ENCODE measurements at places on chromosomes 3 and 15.
A peak's percentile ranks its signal among the peaks of the same experiment; 100 is the strongest.

GRCh38 chr3:124584552-124585391, 145.5 kb upstream of the UMPS start:
- DNase-seq = peak; percentile 27

DNA sequence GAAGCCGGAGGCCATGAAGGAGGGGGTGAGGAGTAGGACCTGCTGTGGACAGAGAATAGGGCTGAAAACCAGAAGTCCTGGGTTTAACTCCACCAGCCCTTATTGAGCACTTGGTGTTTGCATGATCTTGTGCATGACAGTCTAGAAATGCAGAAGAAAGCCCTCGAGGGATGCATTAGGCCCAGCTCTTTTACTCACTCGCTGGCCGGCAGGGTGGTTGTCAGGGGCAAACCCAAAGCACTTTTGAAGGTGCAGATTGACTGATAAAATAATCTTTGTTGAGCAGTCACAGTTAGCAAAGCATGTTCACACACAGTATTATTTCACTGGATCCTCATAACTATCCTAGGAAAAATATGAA, 55.3 kb downstream of the CORO2B start:
- DNase-seq = no peak

DNA sequence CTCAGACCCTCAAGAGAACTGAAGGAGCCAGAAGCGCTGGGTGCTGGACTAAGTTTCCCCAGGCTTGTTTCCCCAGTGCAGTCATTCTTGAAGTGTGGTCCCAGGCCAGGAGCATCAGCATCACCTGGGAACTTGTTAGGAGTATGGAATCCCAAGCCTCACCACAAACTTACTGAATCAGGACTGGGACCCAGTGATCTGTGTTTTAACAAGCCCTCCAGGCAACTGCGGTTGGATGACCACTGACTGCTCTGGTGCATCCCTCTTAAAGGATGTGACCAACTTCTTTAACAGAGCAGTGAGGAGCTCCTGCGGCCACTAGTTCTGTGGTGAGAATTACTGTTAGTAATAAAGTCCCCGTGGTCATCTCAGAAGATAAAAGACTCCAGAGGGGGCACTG, 62.4 kb upstream of the DAZL start:
- no peak for DNase-seq

DNA sequence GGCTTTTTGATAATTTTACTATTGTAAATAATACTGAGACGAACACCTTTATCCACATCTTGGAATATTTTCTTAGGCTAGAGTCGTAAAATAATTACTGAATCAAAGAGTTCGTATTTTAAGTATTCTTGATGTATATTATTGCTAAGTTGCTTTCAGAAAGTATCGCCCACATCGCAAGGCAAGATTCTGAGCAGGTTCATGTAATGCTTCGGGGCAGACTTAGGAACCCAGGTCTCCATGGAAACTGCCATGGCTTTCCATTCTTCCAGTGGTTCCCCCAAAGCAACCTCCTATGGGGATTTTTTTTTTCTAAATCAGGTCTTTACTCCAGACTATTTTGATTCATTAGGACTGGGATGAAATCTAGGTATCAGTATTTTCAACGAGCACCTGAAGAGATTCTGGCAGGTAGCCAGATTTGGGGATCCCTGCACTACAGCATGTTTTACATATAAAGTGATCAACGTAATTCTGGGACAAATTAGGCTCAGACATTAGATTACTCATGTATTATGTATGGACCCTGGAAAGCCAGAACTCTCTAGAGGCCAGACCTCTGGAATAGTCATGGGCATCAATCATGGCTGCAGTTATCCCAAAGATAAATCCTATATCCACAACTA, 86.5 kb downstream of the B3GNT5 start:
- peak; percentile 13 for DNase-seq

DNA sequence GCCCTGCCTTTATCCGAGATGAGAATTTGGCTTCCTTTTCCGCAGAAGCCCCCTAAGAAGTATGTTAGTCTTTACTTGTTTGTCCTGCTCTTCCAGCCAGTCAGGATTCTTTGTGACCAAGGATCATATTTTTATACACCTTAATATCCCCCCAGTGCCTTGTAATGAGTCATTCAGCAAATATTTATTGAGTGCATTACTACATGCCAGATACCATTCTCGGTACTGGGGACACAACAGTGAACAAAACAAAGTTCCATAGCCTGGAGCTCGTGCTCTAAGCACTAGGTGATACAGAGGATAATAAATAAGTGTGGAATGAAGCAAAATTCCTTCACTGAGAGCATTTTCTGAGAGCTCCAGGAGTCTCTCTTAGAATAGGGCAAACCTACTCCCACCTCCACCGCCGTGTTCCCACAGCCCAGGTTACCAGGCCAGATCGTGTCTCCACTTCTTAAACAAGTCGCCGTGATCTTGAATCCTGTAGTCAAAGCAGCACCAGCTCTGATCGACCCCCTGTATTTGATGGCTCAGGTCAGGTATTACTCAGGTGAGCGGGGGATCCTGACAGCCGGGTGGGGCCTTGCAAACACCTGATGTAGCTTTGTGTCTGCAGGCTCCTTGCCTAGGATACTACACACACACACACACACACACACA, 18.5 kb downstream of the TTC21A start:
- DNase-seq = no peak

DNA sequence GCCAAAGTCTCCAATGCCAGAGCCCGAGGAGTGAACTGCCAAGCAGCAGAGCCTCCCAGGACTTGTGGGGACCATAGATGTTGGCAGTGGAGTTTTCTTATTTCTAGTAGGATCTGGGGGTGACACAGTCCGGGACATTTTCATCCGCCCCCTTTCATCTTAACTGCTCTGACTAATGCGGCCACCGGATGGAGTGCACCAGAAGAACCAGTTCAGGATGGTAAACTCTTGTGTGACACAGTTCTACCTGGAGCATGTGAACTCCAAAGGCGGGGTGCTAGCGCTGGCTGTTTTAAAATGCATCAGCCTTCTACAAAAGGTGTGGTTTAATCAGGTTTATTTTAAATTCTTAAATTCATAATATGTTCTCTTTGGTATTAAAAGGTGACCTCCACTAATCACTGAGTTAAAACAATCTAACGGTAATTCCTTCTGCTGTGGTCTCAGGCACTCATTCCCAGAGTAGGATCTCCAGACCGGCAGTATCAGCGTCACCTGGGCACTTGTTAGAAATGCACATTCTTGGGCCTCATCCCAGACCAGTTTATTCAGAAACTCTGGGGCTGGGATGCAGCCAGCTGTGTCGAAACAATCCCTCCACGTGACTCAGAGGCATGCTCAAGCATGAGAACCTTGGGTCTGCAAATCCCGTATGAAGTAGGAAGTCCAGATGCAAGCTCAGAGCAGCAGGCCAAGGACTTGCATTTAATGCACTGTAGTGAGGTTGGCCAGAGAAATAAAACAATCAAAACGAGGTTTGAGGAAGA, 105.5 kb downstream of the GABRB3 start:
- no peak for DNase-seq

DNA sequence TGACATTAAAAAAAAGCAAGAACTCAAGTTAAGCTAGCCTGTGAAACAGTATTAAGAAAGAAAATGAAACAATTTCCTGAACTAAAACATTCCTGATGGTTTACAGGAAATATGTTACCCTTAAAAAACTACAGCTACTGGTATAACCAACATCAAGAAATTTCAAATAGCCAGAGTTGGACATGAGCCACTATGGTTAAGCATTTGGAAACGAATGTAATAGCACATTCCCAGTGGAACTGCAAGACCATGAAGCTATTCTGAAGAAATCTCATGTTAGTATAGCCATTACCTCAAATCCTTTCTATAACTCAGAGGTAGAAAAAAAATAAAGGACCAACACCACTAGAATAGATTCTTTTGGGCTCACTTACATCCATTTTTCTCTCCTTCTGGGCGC, 30.2 kb downstream of the CPNE4 start:
- DNase-seq = no peak

- no peak for DNase-seq
Measured at GRCh38 chr15:24861014-24861690, 93.6 kb upstream of the SNRPN start.

DNA sequence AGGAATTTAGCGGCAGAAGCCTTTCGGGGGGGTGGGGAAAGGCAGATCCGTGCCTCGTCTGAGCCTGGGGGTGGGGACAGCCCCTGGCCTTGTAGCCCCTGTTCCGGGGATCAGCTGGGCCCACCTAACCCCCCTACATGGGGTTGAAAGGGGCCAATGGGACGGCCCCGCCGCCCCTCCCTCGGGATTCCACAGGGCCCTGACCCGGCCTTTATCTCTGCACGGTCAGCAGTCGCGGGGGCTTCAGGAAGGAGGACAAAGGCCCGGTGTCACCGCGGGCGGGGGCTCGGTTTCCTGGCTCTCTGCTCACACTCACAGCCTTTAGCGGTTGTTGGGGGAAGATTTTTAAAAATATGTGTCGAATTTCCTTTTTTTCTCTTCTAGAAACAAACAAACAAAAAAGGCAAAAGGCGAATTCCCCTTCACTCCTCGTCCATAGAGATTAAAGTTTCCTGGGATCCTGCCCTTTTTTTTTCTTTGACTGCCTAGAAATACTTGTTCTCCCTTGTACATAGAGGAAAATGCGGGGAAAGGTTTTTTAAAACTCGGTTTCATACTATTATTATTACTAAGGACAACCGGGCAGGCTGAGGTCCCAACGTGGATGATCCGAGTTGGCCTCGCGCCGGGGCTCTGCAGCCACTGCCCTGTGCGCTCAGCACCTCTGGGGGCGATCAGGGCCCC, 7.9 kb downstream of the FOXL2 start:
- DNase-seq = no peak

DNA sequence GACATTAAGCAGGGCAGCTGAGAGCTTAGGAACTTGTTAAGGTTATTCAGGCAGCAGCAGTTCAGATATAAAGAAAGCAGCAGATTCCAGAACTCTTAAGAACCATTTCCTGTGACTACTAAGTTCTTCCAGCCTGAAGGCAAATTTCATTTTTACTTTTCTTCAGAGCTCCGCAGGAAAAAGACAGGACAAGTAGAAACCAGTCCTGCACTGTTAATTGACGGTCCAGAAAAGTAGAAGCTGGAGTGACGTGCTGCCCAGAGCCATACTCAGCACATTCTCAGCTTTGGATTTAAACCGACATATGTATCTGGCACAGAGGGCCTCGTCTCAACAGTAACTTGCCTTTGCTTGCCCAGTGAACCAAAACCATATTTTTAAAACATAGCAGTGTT, 219.4 kb upstream of the STRIT1 start:
- DNase-seq = no peak

DNA sequence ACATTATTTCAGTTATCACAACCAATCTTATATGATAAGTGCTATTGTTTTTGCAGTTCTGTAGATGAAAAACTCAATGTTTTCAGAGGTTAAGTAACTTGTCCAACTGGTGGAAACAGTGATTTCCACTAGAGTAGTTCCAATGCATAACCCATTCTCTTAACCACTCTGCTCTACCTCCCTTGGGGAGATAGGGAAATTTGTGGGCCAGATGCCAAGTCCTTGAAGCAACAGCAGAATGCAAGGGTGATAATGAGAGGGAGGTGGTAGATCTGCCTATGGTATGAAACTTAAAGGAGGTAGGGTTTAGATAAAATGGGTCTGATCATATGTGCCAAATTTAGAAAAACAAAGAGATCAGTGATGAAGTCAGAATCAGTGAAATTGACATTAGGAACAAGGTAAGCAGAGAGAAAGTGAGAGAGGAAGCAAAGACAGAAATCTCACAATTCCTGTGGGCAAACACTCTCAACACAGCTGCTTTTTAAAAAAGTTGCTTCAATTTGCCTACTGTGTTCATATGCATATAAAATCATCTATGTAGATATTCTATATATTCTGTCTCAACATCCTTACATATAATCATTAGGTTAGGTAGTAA, 50.5 kb upstream of the UBP1 start:
- no peak for DNase-seq

DNA sequence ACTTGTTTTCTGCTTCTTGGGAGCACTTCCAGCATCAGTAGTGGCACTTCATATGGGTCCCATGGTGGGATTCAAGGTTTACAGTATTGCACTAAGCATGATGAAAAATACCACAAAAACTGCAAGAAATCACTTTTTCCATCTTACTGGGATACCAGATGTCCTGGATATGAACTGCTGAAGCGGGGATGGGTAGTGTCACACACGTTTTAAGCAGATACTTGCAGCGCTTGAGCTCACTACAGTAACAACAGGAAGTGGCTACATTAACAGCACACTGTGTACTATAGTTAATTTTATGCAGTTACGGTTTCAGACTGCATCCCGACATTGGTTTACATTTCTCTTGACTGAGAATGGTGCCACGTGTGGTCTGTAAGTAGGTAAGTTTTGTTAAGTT, 3.5 kb upstream of the ISG20 start:
- DNase-seq = no peak

- no peak for DNase-seq
Measured at GRCh38 chr3:126747768-126748167, 43.7 kb downstream of the CHCHD6 start.

DNA sequence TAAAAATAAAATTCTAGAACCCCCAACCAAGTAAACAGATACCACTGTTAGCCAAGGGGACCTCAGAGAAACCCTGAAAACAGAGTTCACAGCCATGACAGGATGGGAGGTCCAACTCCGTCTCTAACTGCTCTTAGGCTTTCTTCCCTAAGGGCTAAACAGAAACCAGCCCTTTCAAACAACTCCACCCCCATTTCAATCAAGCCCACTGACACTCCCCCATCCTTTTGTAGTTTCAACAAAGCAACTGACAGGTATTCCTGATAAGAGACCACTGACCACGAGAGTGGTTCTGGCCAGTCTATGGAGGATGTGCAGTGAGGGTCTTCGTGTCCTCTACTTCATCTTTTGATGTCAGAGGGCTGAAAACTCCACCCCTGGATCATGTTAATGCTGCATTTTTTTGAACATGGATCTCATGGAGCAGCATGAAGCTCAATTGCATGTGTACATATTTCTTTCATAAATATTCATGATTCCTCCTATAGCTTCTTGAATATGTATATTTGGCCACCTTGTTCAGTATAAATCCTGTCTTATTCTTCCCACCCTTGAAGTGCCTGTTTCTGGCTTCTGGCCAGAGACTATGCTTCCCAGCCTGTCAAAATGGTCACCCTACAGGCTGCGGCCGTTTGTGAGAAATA, 222.6 kb downstream of the OSBPL10 start:
- no peak for DNase-seq

GRCh38 chr3:32371461-32372212, 20.0 kb upstream of the CMTM7 start:
- no peak for DNase-seq

- DNase-seq = no peak
Measured at GRCh38 chr15:45773149-45773548, 138.3 kb downstream of the SQOR start.

DNA sequence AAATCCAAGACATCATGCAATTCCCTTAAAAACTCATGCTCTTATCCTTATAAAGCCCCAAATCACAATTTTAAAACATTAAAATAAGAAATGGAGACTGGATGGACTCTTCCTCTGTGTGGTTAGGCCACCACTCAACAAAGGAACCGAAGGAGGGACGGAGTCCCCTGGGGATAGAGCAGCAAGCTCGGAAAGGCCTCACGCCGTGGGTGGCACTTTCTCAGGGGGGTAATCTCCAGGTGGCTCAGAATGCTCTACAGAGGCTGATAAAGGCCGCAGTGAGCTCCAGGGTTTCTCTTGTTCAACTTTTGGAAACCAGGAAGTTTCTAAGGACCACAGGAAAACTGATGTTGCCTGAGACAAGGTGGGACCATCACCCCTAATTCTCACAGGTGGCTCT, 23.2 kb downstream of the CCR9 start:
- no peak for DNase-seq

GRCh38 chr3:25182794-25183193, 245.3 kb upstream of the RARB start:
- DNase-seq = no peak

Data from NCI-H774 (cell line).